ENCODE measurements at places on chromosomes 7 and 10. TPM values are rescaled to one million over a fixed set of nuclear protein-coding genes. Genes with fewer than 3 reads are reported as not detected.

The PSTK gene
- total RNA-seq, result 3.3 TPM

The GPR22 gene
- not detected for total RNA-seq

The CLRN3 gene
- total RNA-seq, result not detected

The OR2A1 gene
- under 0.01 TPM for total RNA-seq

The GNAT3 gene
- total RNA-seq, result not detected

The FFAR4 gene
- not detected for total RNA-seq

The TFR2 gene
- 0.20 TPM for total RNA-seq

The ACTR3C gene
- 0.20 TPM for total RNA-seq

The EBF3 gene
- total RNA-seq, result 22.5 TPM

The GDF2 gene
- not detected for total RNA-seq

The OR2F2 gene
- total RNA-seq, result not detected

The MYOF gene
- total RNA-seq, result 193 TPM

Data from subcutaneous preadipocyte (primary cell).